Fibroblast of lung (primary cell): ENCODE measurements at places on chromosomes 11 and 22. TPM values are rescaled to one million over a fixed set of nuclear protein-coding genes. Genes with fewer than 3 reads are reported as not detected.

- DNase-seq = no peak
Measured at GRCh38 chr11:90235526-90235925, 12.7 kb upstream of the CHORDC1 start.

DNA sequence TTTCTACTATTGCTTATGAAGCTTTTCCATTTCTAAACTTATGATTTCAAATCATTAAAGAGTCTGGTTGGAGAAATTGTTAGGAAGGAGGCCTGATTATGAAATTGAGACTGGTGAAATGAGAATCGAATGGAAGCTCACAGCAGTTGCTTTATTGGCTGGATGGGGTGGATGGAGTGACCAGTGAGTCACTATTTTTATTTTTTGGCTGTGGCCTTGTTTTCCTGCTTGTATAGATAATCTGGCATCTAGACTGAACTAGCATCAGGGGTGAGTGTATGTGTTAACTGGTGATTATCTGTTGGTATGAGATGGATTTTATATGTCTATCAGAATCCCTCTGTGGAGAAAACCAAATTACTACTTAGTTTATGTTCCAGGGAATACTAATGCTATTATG, 36.2 kb downstream of the UVRAG start:
- peak; percentile 13 for DNase-seq

- peak; percentile 69 for DNase-seq
Measured at GRCh38 chr11:17263769-17264168, 12.8 kb upstream of the NUCB2 start.

- no peak for DNase-seq
Measured at GRCh38 chr11:2395856-2396255, 4.7 kb upstream of the TSSC4 start.

DNA sequence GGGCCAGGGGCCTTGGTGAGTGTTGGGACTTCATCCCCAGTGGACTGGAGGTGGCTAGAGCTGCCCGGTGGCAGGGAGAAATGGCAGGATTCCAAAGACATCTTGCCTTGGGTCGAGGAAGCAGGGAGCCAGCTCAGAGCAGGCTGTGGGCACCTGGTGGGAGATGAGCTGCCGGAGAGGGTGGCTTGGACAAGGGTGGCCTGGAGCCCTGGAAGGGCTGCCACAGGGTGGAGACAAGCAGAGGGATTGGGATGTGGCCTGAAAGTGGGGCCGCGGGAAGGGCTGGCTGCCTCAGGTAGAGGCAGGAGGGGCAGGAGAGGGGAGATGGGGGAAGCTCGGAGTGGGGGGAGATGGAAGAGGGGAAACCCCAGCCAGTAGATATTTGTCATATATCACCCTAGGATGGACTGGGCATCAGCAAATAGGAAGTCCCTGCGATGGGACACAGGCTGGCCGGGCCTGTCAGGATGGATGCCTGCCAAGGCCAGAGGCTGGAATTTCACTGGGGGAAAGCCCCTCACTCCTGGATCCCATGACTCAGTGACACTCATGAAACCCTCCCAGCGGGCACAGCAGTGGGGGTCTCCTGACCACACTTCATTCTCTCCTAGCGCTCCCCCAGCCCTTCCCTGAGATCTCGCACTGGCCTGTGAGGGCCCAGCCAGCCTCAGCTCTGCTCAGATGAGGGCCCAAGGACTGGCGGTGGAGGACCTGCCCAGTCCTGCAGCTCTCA, 72.0 kb upstream of the SHISAL1 start:
- no peak for DNase-seq

- DNase-seq = peak; percentile 83
Measured at GRCh38 chr11:130383344-130384211, 44.8 kb downstream of the ADAMTS8 start.

GRCh38 chr22:47168900-47169800, 406.7 kb downstream of the TBC1D22A start:
- DNase-seq = peak; percentile 21

DNA sequence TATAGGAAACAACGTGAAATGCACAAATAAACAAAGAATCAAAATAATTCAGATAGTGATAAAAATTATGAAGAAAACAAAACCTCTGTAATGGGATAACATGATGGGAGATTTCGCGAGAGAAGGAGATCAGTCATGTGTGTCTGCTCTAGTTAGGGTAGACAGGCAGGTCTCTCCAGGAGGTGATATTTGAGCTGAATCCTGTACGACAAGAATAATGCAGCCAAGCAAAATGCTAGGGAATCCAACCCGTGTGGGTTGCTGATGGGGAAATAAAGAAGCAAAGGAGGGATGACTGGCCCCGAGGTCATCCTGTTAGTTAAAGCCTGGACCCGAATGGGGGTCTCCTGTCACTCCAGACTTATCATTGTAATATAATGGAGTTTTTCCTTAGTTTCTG, 16.0 kb downstream of the MAML2 start:
- DNase-seq = no peak

GRCh38 chr11:64516226-64516625, 74.8 kb upstream of the SLC22A12 start:
- no peak for DNase-seq

DNA sequence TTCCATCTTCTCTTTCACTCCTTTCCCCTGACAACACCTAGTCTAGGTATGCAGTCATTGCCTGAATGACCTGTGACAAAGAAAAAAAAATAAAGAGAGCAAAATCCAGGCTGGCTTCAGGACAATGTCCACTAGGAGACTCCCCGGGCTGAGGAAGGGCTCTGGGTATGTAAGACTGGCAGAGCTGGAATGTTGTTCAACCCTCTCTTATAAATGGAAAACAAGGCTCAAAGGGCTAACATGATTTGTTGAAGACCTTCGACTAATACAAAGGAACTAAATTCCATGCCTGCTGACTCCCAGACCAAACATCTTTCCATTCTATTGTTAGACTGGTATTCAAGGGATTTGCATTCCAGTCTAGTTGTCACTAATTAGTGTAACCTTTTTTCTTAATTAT, 122.2 kb downstream of the ARL14EP start:
- DNase-seq = no peak

GRCh38 chr11:72848846-72849466, 34.7 kb downstream of the ATG16L2 start:
- peak; percentile 22 for DNase-seq

DNA sequence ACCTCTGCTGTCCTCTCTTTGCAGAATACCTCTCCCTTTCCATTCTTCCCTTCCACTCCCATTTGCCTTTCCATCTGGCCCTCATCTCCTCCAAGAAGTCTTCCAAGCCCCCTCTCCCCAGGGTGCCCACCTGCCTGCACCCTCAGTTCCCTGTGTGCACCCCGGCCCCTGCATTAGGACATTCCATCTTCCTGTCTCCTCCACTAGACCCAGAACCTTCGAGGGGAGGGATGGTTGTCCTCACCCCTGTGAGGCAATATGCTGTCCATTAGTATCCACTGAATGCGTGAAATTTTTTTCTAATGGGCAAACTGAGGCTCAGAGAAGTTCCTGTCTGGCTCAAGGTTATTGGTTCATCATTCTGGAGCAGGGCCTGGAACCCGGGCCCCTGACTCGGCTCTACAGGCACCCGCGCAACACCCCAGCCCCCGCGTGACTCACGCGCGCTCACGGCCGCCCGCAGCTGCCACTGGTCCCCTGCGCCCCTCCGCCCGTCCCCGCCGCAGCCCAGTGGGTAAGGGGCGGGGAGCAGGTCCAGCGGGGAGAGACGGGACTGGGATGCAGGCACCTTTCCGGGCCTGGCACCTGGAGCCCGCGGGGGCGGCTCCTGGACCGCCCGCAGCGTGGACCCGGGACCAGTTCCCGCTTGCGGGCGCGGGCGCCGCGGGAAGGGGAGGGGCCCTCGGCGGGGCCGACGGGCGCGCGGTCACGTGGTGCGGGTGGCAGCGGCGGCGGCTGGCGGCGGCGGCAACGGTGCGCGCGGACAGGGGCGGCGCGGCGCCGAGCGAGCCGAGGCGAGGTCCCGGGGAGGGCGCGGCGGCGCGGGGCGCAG, 7.0 kb downstream of the SEPTIN3 start:
- DNase-seq = no peak

DNA sequence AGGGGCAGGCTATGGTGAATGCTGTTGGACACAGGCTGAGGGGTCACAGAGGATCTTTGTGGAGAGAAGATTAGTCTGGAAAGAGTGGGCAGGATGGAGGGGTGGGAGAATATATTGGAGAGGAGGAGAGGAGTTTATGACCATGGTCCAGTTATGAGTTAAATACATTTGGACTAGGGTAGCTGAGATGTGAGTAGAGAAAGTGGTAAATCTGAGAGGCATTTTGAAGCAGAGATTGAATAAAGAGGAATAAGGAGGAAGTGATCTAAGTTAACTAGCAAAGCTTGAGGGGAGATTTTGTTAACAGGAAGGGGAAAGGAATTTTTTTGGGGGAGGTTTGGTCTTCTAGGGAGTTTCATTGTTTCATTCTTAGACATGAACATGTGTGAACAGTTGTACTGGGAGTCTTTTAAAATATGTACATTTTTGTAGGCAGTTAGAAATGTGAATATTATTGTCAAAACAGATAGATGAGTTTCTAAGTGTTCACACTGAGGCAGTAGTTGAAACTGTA, 43.1 kb upstream of the EED start:
- DNase-seq = no peak

GRCh38 chr11:22808571-22809197, 20.9 kb downstream of the SVIP start:
- DNase-seq = no peak

DNA sequence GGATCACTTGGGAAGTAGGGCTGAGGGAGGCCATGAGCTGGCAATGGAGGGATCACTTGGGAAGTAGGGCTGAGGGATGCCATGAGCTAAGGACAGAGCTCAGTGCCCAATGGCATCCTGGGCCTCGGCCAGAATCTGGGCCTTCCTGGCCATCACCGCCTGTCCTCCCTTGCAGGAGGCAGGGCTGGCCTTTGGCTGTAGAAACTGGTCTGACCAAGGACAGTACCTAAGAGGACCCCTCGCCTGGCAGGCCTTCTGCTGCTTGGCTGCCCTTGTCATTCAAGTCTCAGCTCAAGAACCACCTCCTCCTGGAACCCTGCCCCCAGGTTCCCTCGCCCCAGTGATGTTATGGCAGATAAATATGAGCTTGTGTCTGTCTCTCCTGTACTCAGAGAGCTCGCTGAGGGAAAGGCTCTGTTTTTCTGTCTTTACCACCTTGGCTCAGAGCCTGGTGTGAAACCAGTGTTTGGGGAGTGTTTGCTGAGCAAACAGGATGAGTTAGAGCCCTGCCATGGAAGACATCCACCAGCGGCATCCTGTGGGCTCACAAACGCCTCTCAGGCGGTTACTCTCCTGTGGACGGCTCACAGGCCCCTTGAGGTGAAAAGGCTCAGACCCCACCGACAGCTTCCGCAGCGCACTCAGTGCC, 19.3 kb upstream of the RASL10A start:
- no peak for DNase-seq

DNA sequence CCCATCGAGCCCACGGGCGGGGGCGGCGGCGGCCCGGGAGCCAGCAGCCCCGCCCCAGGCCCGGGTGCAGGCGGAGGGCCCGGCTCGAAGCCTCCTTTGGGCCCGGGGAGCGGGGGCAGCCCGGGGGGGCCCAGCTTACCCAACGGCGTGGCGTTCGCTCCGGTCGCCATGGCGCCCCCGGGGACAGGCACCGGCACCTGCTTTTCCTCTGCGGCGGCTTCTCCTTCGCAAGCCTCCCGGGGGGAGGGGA, 194 bp downstream of the SF1 start:
- no peak for DNase-seq

HTR3A gene
- not detected in 2 replicates for total RNA-seq

TH gene
- total RNA-seq = 0.17 TPM in 1 of 2 replicates, not detected in the other

SYNGR1 gene
- total RNA-seq = 7.7 and 13.0 TPM in 2 replicates

GSTP1 gene
- 444 and 642 TPM in 2 replicates for total RNA-seq

KREMEN1 gene
- 6.4 and 12.9 TPM in 2 replicates for total RNA-seq

CFAP300 gene
- 6.4 and 7.9 TPM in 2 replicates for total RNA-seq

KDM4D gene
- total RNA-seq = 0.50 and 0.51 TPM in 2 replicates

C1QTNF4 gene
- under 0.01 TPM in 2 replicates for total RNA-seq

MAPK8IP2 gene
- 0.17 and 0.26 TPM in 2 replicates for total RNA-seq

SSTR3 gene
- total RNA-seq = not detected in 2 replicates

CEP126 gene
- 1.8 and 6.4 TPM in 2 replicates for total RNA-seq

STK33 gene
- total RNA-seq = 1.7 and 2.8 TPM in 2 replicates

TRIM48 gene
- not detected in 2 replicates for total RNA-seq

NXPE2 gene
- total RNA-seq = under 0.01 TPM in 1 of 2 replicates, not detected in the other
